ENCODE measurements at places on chromosomes 11 and 22. TPM values are rescaled to one million over a fixed set of nuclear protein-coding genes. Genes with fewer than 3 reads are reported as not detected.
A peak's percentile ranks its signal among the peaks of the same experiment; 100 is the strongest.

GRCh38 chr22:17913801-17914347 lies 110.5 kb downstream of the MICAL3 start:
- DNase-seq, result no peak

GRCh38 chr11:101061606-101062005 lies 68.0 kb downstream of the PGR start:
- no peak for DNase-seq

GRCh38 chr22:37242395-37242918 lies 1.6 kb downstream of the RAC2 start:
- no peak for DNase-seq

- DNase-seq, result no peak
Observed at GRCh38 chr11:122937983-122938382, 43.7 kb downstream of the BSX start.

DNA sequence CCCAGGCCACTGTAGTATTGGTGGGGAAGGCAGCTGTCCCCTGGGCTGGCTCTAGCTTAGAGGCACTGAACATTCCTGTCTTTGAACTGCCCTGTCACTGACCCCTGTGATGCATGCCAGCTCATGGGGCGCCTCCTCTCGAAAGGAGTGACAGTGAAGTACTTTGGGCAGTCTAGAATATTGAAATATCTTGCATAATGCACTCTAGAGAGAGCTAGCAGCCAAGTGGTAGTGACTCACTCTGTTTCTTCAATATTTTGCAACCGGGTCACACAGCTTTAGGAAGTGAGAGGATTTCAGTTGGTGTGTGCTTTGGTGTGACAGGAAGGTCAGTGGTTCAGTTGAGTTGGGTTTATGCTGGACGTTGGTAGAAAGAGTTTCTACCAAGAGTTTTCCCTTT lies 35.5 kb upstream of the ST14 start:
- DNase-seq, result no peak

DNA sequence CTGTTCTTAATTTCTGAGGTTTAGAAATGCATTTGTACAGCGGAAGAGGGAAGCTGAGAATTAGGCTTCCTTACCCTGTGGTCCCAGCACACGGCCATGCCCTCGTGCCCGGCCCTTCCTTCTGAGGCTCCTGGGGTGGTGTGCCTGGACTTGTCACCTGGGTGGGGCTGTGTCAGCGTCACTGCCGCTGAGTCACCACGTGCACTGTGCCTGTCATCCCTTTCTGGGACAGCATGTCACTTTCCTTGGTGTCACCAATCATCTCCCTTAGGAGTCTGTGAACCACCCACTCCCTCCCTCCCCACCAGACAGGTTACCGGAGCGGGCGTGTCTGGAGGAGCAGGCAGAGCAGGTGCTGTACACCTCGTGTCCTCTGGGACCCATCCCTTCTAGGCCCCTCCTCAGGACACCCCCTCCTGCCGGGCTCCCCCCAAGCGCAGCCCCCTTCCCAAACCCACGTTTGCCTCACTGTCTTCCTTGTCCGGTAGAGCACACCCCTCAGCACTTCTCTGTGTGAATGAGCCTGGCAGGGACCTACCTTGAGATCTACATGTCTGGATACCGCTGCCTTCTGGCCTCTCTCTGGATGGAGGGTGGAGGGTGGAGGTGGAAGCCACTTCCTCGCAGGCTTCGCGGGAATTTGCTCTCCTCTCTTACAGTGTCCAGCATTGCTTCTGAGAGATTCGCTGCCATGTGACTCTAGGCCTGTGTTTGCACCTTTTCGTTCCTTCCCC lies 367.6 kb downstream of the TBC1D22A start:
- peak; percentile 75 for DNase-seq

DNA sequence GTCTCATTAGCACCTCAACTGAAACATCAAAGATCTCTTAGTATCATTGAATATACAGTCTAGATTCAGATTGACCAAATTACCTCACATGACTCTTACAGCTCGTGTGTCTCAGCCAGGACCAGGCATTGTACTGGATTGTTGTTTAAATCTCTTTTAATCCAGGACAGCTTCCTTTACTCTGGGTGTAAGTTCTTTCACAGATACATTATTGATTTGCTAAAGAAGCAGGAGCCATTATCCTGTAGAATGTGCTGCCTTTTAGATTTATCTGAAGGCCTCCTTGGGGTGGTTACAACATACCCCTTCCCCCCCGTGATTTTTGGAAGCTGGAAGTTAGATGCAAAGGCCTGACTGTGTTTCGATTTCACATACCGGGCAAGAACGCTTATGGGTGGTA lies 4.2 kb downstream of the MCM5 start:
- no peak for DNase-seq

GRCh38 chr11:2268729-2269600 lies 1.4 kb downstream of the ASCL2 start:
- DNase-seq, result peak; percentile 72

The SYT13 gene
- total RNA-seq, result 4.8 TPM

The ANO1 gene
- total RNA-seq, result 34.6 TPM

The AQP11 gene
- 6.9 TPM for total RNA-seq

The COPB1 gene
- 77.7 TPM for total RNA-seq

- no peak for DNase-seq
Observed at GRCh38 chr11:106988151-106989077, 29.9 kb downstream of the GUCY1A2 start.

DNA sequence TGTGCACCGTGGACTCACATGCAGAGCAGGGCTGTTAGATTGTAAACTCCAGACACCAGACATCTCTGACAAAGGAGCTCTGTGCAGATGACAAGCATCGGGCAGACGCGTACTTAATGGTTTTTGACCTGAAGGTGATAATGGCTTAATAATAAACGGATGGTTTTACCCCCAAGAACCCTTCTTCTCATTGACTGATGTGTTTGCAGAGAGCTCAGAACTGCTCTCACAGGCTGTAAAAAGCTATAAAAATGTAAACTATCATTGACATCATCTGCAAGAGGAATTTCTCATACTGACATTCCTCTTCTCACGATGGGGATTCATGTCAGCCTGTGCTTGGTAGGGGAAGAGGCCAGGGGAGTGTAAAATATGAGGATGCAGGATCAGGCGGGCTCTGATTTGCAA lies 8.6 kb upstream of the ARHGAP8 start:
- DNase-seq, result no peak

- no peak for DNase-seq
Observed at GRCh38 chr11:2927121-2927800, 2.0 kb downstream of the PHLDA2 start.

DNA sequence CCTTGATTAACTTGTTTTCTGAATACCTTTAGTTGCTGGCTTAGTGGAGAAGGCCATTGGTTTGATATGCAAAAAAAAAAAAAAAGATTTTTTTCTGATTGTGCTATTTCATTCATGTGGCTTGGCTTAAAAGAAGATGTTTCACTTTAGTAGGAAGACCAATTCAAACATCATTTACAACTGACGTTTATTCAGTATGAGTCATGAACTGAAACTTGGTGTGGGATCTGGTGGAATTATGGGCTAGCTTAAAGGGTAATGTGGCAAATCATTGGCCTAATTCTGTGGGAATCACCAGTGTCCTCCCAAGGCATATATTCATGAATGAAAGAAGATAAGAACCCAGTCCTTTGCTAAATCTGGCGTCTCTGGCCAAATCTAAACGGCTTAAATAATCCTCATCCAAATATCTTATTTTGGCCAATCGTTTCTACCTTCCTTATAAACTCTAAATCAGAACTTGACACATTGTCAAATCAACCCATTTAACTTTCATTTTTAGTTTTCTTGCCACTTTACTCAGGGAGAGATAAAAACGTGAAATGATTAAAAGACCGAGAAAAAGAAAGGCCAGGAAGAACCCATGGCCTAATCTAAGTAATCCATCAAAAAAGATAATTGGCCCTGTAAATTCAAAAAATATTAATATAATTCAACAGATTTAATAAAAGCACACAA lies 77.0 kb downstream of the DDIAS start:
- no peak for DNase-seq

The TEX54 gene
- total RNA-seq, result not detected

GRCh38 chr22:44217346-44217745 lies 36.6 kb downstream of the PARVG start:
- no peak for DNase-seq

GRCh38 chr11:65493367-65494176 lies 5.3 kb upstream of the MALAT1 start:
- DNase-seq, result peak; percentile 87

- no peak for DNase-seq
Observed at GRCh38 chr11:87144252-87144651, 106.5 kb downstream of the TMEM135 start.

DNA sequence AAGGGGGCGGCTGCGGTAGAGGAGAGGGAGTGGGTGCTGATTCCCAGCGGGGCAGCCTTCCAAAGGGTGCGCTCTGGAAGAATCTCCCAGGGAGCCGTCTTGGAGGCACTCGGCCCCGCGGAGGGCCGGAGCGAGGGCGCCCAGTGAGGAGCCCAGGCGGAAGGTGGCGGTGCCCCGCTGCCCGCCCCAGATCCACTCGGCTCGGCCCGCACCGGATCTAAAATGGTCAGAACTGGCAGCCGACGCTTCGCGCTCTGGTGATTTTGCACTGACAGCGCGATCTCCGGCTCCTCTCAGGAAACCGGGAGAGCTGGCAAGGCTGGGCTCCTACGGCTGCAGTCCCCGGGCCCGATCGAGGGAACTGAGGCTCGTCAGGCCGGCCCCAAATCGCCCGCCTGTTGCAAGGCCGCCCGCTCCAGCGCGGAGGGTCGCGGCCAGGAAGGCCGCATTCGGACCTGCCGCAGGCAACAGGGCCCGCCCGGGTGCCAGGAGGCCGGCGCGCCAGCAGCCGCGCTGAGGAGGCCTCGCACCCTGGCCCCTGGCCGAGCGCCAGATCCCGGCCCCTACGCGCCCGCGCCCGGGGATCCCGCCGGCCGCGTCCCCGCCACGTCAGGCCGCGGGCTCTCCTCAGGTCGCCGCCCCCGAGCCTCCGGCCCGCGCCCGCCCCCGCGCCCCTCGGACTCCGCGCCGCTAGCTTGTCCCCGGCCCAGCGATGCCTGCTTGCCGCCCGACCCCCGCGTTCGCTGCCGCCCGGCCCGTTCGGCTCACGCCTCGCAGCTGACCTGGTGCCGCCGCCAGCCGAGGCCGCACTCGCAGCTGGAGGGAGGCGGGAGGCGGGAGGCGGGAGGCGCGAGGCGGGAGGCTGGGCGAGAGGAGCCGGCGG lies at the start of gene KLHL22:
KLHL22 (minus strand) TSS at position 818 of the 883 bp plus-strand sequence. CDS start 6,584 bp downstream, outside the sequence.
- DNase-seq, result no peak

DNA sequence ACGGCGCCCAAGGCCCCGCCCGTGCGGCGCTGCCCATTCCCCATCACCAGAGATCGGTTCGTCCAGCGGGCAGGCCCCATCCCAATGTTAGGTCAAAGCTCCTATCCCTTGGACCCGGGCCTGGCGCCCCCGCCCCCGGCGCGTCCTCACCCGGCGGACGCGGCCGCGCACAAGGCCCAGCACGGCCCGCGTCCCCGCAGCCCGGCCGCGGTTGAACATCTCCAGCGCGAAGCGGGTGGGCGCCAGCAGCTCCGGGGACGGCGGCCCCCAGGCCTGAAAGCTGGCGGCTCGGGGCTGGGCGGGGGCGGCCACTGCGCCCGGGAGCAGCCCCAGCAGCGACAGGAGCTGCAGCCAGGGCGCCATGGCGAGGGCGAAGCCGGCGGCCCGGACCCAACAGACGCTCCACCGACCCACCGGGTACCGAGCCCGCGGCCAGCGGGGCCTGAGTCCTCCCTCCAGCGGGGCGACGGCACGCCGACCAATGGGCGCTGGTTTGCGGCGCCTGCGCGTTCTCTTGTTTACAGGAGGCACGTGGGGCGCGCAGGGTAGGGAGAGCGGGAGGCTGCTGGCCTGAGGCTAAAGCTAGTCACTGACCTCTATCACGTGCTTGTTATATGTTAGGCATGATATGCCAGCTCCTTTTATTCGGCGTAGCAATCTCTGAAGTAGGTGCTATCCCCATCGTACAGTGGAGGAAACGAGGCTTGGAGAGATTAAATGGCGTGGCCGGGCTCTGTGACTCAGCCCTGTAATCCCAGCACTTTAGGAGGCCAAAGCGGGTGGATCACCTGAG lies at the start of gene CTSF:
CTSF (minus strand) TSS at position 483 of the 793 bp plus-strand sequence; CDS start at position 363, 120 bp downstream.
- DNase-seq, result peak; percentile 87

GRCh38 chr11:10486161-10486840 lies 31.2 kb downstream of the AMPD3 start:
- no peak for DNase-seq

The MPZL2 gene
- total RNA-seq, result 73.7 TPM

- DNase-seq, result peak; percentile 90
Observed at GRCh38 chr22:37887584-37888378, 18.3 kb upstream of the MICALL1 start.

The FOLR1 gene
- total RNA-seq, result not detected

The NFAM1 gene
- total RNA-seq, result 0.36 TPM

- no peak for DNase-seq
Observed at GRCh38 chr11:26018336-26018735, 313.6 kb upstream of the ANO3 start.

GRCh38 chr11:1487851-1488574 lies 1.4 kb upstream of the MOB2 start:
- DNase-seq, result no peak

DNA sequence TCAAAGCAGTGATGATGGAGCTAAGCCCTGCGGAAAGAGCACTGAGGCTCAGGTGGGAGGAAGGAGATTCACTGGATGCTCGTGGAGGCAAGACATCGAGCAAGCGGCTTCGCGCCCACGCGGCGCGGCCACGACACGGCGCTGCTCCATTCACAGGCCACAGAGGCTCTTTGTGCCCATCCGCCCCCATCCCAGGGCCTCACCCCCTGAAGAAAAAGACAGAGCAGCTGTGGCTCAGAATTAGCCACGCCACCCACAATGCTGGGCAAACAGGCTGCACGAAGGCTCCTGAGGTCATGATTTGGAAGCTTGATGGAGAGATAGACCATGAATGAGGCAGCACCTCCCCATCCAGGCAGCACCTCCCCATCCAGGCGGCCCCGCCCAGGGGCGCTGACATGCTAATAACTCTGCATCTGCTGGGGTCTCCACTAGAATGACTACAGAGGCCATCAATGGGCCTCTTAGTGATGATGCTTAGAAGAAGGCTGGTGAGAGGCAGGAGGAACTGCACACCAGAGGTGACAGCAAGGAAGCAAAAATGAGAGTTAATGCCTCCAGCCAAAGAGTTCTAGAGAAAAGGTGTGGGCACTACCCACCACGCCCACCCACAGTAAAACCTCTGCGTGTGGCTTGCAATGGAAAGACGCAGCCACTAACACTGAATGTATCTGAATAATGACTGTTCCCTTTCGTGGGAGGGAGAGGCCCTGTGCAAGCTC lies 43.5 kb downstream of the MYH9 start:
- no peak for DNase-seq

GRCh38 chr11:2995031-2995561 lies 3.0 kb upstream of the NAP1L4 start:
- DNase-seq, result no peak

The PHETA2 gene
- total RNA-seq, result 8.5 TPM

DNA sequence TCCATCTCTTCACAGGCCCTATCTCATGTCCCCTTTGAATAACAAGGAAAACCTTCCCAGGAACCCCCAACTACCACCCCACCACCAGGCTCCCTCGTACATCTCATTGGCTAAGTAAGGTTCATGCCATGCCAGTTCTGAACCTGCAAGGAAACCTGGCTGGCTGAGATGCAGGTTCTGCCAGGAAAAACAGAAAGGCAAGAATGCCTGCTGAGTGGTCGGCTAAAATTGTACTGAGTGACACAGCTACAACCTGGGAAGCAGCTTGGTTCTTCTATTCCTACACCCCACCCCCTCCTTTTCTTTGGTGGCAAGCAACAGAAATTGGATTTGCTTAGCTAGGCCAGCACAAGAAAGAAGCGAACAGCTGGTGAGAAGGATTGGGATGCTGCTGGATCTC lies 36.1 kb upstream of the TSPAN18 start:
- no peak for DNase-seq

The ARHGAP8 gene
- 34.6 TPM for total RNA-seq

- no peak for DNase-seq
Observed at GRCh38 chr11:14261066-14261465, 97.9 kb downstream of the RRAS2 start.

The YWHAH gene
- 62.4 TPM for total RNA-seq

GRCh38 chr11:79942646-79943045 lies 501.8 kb upstream of the TENM4 start:
- DNase-seq, result no peak
